NCI-H524 treated with DMSO at 0.1 percent for 48 hours (cell line): ENCODE measurements at places on chromosomes 7 and 10.

- DNase-seq, result no peak
Observed at GRCh38 chr10:176677-177076, 41.4 kb downstream of the ZMYND11 start.

GRCh38 chr10:93267521-93267920 lies 193.8 kb downstream of the CYP26A1 start:
- DNase-seq, result no peak

DNA sequence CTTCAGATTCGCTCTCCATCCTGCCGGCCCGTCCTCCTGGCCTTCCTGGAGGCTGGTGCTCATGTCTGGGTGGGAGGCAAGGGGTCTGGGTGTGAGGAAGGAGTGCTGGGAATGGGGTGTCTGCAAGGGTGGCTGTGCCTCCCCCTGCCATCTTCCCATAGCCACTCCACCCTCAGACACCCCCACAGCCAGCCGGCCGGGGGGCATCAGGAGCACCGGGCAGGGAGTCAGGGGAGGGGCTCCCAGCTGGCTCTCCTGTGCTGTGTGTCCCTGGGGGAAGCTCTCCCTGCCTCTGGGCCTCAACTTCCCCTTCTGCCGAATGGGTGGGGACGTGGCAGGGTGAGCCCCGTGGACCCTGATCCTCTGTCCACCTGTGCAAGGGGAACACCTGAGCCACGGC lies 18.6 kb downstream of the MICALL2 start:
- no peak for DNase-seq

- no peak for DNase-seq
Observed at GRCh38 chr7:158351481-158351880, 236.1 kb downstream of the PTPRN2 start.

- DNase-seq, result no peak
Observed at GRCh38 chr7:41955451-41955850, 252.6 kb upstream of the INHBA start.

GRCh38 chr7:30562498-30562897 lies 32.2 kb upstream of the GARS1 start:
- DNase-seq, result no peak
